Activated CD4-positive, alpha-beta T cell treated with anti-CD3 and anti-CD28 coated beads for 36 hours (primary cell): ENCODE measurements at places on chromosomes 6 and 20.

- H3K27ac ChIP-seq, result no peak overlapping the region
- no peak for DNase-seq
- peaks cover 11% of the 10 kb centered on the region for H3K27me3 ChIP-seq
- H3K4me1 ChIP-seq, result peaks cover 12% of the 10 kb centered on the region
- H3K4me3 ChIP-seq, result no peak overlapping the region
Observed at GRCh38 chr6:140812636-140813035, 1320.1 kb upstream of the GJE1 start.

- H3K4me3 ChIP-seq, result no peak overlapping the region
- no peak for DNase-seq
- no peaks in the 10 kb centered on the region for H3K36me3 ChIP-seq
Observed at GRCh38 chr6:69105288-69105687, 470.2 kb downstream of the ADGRB3 start.

DNA sequence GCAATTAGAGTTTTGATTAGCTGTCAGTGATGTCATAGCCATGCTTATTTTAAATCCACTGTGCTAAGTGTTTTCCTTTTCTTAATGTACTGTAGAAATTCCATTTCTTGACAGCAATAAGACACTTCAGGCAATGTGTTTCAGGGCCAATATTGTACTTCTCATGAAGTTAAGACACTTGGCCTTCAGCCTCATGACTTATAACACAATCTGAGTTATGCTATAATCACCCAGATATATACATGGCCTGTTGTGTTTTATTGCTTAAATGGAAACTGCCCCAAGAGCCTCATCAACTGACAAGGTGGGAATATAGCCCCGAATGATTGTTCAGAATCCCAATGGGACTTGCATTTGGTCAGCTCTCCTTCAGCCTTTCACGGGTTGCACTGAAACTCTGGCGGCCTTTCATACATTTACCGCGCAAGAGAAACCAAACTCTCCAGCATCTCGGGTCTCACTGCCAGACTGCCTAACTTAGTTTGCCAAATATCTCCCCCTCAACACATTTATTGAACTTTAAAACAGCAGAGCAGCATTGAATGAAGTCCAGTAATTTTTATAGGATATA, 44.2 kb upstream of the TBX18 start:
- no peaks in the 10 kb centered on the region for H3K4me1 ChIP-seq
- no peak overlapping the region for H3K27ac ChIP-seq
- no peak overlapping the region for H3K4me3 ChIP-seq

DNA sequence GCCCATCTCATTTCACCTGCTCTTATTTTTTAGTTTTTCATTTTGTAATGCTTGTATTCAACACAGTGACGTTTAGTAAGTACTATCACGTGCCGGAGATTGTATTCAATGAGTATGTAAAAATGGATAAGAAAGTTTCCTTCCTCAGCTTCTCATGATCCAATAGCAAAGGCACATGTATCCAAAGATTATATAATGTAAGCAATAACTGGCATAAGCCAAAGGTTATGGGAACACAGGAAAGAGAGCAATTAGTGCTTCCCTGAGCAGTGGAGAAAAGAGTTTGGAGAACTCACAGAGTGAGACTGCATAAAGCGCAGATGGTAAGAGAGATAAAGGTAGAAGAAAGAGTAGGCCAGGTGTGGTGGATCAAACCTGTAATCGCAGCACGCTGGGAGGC, 21.8 kb upstream of the LTV1 start:
- no peak for DNase-seq
- H3K4me1 ChIP-seq, result no peaks in the 10 kb centered on the region
- no peak overlapping the region for H3K27ac ChIP-seq

DNA sequence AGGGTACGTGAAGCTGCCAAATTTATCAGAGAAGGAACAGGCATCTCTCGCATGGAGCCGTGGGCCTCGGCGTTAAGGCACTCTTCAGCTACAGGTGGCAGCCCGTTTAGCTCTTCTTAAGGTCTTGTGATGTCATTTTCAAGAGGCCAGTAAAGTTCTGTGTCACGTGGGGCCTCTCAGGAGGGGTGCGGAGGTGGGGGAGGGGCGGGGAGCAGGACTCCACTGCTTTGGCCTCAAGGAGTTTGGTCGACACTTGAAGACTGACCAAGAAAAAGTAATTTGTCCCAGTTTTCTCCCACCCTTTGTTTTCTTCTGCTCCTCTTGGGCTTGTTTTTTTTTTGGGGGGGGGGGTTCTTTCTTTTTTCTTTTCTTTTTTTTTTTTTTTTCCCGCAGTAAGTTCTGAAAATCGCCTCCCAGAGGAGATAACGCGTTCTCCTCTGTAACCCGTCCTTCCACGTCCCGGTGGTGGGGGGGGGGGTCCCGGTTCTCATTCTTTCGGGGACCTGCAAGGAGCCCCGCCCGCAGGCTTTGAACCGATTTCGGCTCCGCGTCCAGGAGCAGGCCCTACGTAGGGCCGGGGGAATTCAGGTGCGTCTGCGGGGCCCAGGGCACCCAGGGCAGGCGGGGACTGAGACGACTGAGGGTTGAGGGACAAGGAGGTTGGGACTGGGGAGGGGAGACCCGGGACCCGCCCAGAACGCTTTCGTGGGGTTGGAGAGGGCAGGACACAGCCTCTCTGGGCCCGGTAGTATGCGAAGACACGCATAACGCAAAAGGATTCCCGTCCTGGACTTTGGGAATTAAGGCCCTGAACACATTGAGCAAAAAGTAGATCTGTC, 26.0 kb downstream of the GPX6 start:
- peak; percentile 80 for DNase-seq
- H3K4me1 ChIP-seq, result peaks cover 16% of the 10 kb centered on the region
- peak overlapping the region; percentile 79 for H3K27ac ChIP-seq
- H3K4me3 ChIP-seq, result peak overlapping the region; percentile 72
- peaks cover 44% of the 10 kb centered on the region for H3K27me3 ChIP-seq
